Thyroid gland (tissue), 4 donors: ENCODE measurements at places on chromosomes 16 and 17. TPM values are rescaled to one million over a fixed set of nuclear protein-coding genes. Genes with fewer than 3 reads are reported as not detected.

Gene PRR11
- 1.2 TPM for total RNA-seq

Gene RAB37
- total RNA-seq, result 1.8 TPM

Gene VMO1
- 1.8 TPM for total RNA-seq

Gene TNFRSF12A
- total RNA-seq, result 68.5 TPM

Gene PRR29
- total RNA-seq, result 1.7 TPM

Gene CRHR1
- total RNA-seq, result not detected

Gene GFAP
- total RNA-seq, result 2.0 TPM

- peaks cover 6% of the 10 kb centered on the region for H3K4me1 ChIP-seq
- no peaks in the 10 kb centered on the region for H3K27me3 ChIP-seq
- H3K4me3 ChIP-seq, result no peak within 1 kb of the TSS
- no peak for DNase-seq
- H3K36me3 ChIP-seq, result no peaks in the 10 kb centered on the region
- no peak within 1 kb of the TSS for H3K27ac ChIP-seq
Measured at GRCh38 chr17:4560421-4560820, at the start of gene GGT6. TSS of gene GGT6 (minus strand) at chr17:4560577. CDS start at chr17:4560521, 56 bp downstream.

DNA sequence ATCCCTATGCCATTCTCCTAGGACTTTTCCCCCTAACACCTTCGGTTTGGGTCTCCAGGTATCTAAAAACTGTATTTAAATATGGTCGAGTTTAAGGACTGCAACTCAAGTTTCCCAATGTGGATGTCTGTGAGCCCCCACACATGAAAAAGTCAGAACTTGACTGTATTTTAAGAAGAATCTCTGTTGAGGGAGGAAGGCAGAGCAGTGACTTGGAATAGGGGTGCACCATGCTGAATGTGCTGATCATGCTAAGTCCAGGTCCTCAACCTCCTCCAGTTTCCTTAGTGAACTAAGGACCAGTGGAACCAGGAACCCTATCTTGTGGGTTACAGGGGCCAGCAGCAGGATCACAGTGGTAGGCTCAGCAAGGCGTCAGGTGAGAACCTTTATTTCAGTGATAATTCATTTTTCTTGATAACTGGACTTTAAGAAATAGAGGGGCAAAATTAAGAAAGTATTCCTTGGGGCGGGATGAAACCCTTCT, 19.5 kb downstream of the GRB7 start:
- H3K4me3 ChIP-seq, result no peak overlapping the region
- peaks cover 17% of the 10 kb centered on the region for H3K4me1 ChIP-seq
- no peak overlapping the region for H3K27ac ChIP-seq
- DNase-seq, result no peak
- H3K27me3 ChIP-seq, result no peaks in the 10 kb centered on the region
- H3K36me3 ChIP-seq, result no peaks in the 10 kb centered on the region

- DNase-seq, result no peak
- H3K4me1 ChIP-seq, result peaks cover 25% of the 10 kb centered on the region
- no peak overlapping the region for H3K27ac ChIP-seq
- peaks cover 93% of the 10 kb centered on the region for H3K36me3 ChIP-seq
- no peak overlapping the region for H3K4me3 ChIP-seq
- H3K27me3 ChIP-seq, result no peaks in the 10 kb centered on the region
Measured at GRCh38 chr17:8143581-8144400, 8.4 kb downstream of the PER1 start.

DNA sequence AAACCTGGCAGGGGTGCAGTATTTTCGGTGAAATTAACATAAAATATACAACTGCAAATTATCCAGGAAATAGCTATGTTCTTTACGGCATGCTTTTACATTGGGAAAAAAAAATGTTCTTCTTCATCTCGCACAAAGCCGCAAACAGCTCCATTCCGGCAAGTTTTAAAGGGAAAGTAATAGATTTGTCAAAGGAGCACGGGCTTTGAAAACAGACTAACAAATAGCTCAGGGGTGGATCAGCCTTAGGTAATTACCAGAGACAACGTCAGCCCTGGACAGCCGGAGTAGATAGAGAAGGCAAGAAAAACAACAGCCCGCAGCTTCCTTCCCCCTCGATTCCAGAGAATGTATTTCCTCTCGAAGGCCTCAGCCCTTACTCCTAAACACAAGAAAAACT, 222.5 kb downstream of the C16orf78 start:
- H3K36me3 ChIP-seq, result no peaks in the 10 kb centered on the region
- H3K27ac ChIP-seq, result no peak overlapping the region
- no peaks in the 10 kb centered on the region for H3K27me3 ChIP-seq
- no peak overlapping the region for H3K4me3 ChIP-seq
- no peaks in the 10 kb centered on the region for H3K4me1 ChIP-seq
- DNase-seq, result no peak

GRCh38 chr17:48187872-48188608, 80.5 kb downstream of the SNX11 start:
- H3K27ac ChIP-seq, result no peak overlapping the region
- no peak for DNase-seq
- no peaks in the 10 kb centered on the region for H3K36me3 ChIP-seq
- H3K4me3 ChIP-seq, result no peak overlapping the region
- peaks cover 4% of the 10 kb centered on the region for H3K27me3 ChIP-seq
- no peaks in the 10 kb centered on the region for H3K4me1 ChIP-seq

DNA sequence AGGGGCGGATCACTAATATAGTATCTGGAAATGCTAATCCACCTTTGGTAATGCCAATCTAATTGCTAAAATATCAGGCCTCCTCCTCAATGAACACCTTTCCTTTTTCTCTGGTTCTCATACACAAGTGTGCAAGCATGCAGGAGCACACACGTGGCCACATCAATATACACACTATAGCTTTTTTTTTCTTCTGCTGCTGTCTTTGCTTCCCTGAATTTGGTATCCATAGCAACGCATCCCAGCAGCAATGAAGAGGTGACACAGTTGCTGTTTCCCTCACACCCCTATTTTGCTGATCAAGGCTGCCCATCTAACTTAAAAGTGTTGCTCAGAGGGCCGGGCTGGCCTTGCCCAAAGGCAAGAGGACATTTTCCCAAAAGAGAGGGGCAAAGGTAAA, 15.4 kb downstream of the NOG start:
- DNase-seq, result no peak
- no peak overlapping the region for H3K27ac ChIP-seq
- H3K4me1 ChIP-seq, result no peaks in the 10 kb centered on the region
- no peak overlapping the region for H3K4me3 ChIP-seq
- H3K27me3 ChIP-seq, result no peaks in the 10 kb centered on the region
- no peaks in the 10 kb centered on the region for H3K36me3 ChIP-seq

- H3K4me3 ChIP-seq, result no peak overlapping the region
- H3K4me1 ChIP-seq, result no peaks in the 10 kb centered on the region
- H3K27me3 ChIP-seq, result no peaks in the 10 kb centered on the region
- no peak for DNase-seq
- H3K27ac ChIP-seq, result no peak overlapping the region
- H3K36me3 ChIP-seq, result no peaks in the 10 kb centered on the region
Measured at GRCh38 chr16:82331974-82332750, 162.1 kb upstream of the MPHOSPH6 start.

- no peak overlapping the region for H3K27ac ChIP-seq
- H3K36me3 ChIP-seq, result no peaks in the 10 kb centered on the region
- peaks cover 10% of the 10 kb centered on the region for H3K4me1 ChIP-seq
- H3K27me3 ChIP-seq, result no peaks in the 10 kb centered on the region
Measured at GRCh38 chr17:6491071-6491700, 46.9 kb downstream of the PIMREG start.

DNA sequence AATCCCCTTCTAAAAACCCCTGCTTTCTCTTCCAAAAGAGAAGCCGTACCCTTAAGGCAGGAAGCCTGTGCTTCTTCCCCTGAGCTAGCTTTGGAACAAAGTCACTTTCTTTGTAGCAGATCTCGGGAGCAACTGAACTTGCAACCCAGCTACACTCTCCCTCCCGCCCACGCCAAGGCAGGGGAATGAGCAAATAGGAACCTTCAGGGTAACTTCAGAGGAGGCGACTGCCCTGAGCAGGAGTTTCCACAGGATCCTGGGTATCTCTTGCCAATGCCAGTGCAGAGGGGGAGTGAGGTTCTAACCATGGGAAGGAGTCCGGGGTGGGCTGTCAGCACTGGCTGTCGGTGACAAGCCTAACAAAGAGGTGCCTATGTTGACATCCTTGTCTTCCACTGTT, 5.9 kb upstream of the PIRT start:
- H3K27me3 ChIP-seq, result no peaks in the 10 kb centered on the region
- H3K4me1 ChIP-seq, result peaks cover 4% of the 10 kb centered on the region
- DNase-seq, result peak; percentile 8
- H3K36me3 ChIP-seq, result no peaks in the 10 kb centered on the region
- H3K27ac ChIP-seq, result no peak overlapping the region

- H3K27ac ChIP-seq, result no peak overlapping the region
- H3K4me1 ChIP-seq, result no peaks in the 10 kb centered on the region
- H3K27me3 ChIP-seq, result no peaks in the 10 kb centered on the region
- no peak overlapping the region for H3K4me3 ChIP-seq
- DNase-seq, result no peak
Measured at GRCh38 chr17:13995856-13996271, 73.4 kb upstream of the COX10 start.

DNA sequence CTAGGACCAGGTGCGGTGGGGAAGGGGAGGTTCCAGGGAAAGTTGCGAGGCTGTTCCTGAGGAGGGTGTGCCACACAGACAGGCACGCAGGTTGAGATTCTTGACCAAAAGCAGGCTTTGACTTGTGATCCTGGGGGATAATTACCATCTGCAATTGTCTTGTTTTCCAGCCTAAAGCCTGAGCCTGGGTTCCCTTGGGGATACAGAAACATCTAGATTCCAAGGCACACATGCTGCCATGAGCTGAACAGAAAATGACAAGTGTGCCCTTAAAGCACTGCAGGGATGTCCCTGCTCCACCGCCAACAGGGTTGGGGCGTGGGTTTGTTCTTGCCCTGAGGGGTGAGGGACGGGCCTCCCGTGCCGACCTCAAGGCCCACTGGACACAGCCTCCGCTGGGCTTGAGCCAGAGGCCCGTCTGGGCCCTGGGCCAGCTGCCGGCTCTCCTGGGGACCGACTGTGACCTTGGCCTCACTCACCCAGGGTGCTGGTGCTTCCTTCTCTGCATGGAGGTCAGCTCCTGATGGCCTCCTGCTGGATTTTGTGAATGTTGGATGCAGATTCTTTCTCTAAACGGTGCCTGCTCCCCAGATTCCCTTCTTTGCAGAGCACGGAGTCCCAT, 14.0 kb downstream of the CA5A start:
- no peaks in the 10 kb centered on the region for H3K36me3 ChIP-seq
- peak overlapping the region; percentile 24 for H3K27ac ChIP-seq
- peaks cover 43% of the 10 kb centered on the region for H3K4me1 ChIP-seq
- peak; percentile 79 for DNase-seq
- no peaks in the 10 kb centered on the region for H3K27me3 ChIP-seq

DNA sequence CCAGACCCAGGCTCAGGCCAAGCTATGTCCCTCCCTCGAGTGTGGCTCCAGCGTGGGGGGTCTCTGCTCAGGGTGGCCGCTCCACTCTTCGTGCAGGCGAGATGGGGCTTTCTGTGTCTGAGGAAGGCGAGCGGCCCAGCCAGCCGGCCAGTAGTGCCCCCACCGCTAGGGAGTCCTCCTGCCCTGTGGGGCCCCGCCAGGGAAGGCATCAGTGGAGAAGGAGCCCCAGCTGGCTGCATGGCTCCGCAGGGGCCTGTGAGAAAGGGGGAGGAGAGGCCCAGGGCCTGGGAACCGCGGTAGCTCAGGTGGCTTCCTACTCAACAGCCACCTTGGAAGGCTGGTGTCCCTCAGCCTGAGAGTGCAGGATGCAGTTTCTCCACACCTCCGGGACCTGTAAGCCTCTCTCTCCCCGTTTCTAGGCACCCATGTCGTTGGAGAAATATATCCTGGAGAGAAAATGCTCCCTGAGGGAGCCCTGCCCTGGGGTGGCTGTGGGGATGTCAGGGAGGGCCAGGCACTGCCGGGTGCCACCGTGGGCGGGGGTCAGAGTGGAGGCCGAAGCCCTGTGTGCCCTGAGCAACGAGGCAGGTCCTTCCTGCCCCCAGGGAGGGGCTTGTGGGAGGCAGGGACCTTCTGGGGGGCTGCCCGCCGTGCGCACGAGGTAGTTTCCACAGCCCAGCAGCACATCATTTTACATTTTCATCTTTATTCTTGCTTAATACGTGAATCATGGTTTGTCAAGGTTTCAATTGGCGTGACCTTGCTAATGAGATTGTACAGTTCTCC, 3.3 kb downstream of the PIGQ start:
- H3K4me1 ChIP-seq, result peaks cover 15% of the 10 kb centered on the region
- H3K27ac ChIP-seq, result no peak overlapping the region
- no peaks in the 10 kb centered on the region for H3K27me3 ChIP-seq

DNA sequence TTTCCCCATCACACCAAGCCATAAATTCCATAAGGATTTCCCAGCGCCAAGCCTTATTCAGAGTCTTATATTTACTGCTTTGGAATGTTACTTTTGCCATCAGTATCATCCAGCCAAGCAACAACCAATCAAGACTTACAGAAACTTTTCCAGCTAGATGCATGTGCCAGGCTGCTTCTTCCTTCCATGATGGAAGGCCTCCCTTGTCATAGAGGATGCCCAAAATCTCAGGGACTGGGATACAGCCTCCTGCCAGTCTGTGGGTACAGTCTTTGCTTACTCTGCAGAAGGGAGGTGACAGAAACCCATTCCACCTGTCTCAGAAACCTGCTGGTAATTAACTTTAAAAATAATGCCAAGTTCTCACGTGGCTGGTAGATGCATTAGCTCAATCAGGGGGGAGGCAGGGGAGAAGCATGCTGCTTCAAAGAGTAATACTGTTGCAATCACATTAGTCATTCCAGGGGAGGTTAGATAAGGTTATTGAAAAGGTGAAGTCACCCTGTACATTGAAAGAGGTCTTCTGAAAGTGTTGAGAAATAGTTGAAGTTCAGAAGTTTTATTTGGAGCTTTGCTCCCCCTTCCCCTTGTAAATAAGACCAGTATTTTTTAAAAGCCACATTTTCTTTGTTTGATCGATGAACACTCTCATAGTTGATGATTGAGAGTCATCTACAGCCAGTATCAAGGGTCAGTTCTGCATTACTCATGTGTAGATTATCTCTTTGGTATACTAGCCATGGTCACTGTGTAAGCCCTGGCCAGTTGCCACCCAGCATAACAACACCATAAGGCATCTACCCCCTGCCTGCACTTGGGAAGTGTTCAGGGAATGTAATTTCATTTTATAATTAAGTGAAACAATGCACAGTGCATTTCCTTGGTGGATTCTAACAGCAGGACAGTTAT, 22.2 kb downstream of the HLF start:
- H3K4me3 ChIP-seq, result no peak overlapping the region
- H3K4me1 ChIP-seq, result peaks cover 56% of the 10 kb centered on the region
- H3K27me3 ChIP-seq, result no peaks in the 10 kb centered on the region
- no peaks in the 10 kb centered on the region for H3K36me3 ChIP-seq
- H3K27ac ChIP-seq, result peak overlapping the region; percentile 87
- DNase-seq, result no peak

DNA sequence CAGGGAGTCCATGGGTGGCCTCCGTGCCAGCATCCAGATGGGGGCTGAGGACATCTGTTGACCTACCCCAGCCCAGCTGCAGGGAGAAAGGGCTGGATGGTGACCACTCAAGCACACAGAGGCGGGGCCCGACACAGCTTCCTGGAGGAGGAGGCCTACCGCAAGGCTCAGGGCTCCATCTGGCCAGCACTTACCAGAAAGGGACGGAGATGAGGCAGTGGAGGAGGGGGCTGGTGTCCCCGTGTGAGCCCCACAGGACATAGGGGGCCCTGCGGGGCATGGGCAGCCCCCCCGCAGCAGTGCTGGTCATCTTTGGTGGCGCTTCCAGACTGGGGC, 147.5 kb upstream of the CIBAR2 start:
- no peak overlapping the region for H3K4me3 ChIP-seq
- H3K27ac ChIP-seq, result no peak overlapping the region
- H3K4me1 ChIP-seq, result peaks cover 11% of the 10 kb centered on the region
- DNase-seq, result no peak
- no peaks in the 10 kb centered on the region for H3K27me3 ChIP-seq
- no peaks in the 10 kb centered on the region for H3K36me3 ChIP-seq
